Posterior vena cava (tissue), 2 donors: ENCODE measurements at places on chromosomes 7 and 10.

- DNase-seq = no peak
Measured at GRCh38 chr7:70492625-70493024, 639.3 kb upstream of the GALNT17 start.

- DNase-seq = peak; percentile 0
Measured at GRCh38 chr7:6438427-6438826, 9.3 kb downstream of the DAGLB start.

- peak; percentile 66 for DNase-seq
Measured at GRCh38 chr7:31102151-31102972, 50.3 kb downstream of the ADCYAP1R1 start.

GRCh38 chr7:150903606-150904005 lies 51.3 kb downstream of the AOC1 start:
- DNase-seq = no peak

DNA sequence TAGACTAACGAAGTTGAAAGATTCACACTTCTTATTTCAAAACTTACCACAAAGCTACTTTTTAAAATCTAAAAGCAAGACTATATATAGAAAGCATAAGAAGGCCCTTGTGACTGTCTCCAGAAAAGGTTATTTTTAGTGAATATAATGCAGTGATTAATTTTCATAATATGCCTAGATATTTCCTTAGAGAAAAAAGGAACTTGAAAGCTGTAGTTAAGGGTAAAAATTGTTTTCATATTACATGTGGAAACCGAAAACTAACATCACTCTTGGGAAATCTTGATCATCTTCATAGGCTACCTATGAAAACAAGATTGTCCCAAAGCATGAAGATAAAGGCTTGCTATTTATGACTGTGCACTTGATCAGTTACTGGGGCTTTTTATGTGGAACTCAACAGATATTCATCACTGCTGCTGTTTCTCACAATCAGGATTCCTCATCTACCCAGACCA lies 223.2 kb downstream of the SH2D4B start:
- no peak for DNase-seq
